GM19239 (cell line): ENCODE measurements at places on chromosomes 2 and 18.

DNA sequence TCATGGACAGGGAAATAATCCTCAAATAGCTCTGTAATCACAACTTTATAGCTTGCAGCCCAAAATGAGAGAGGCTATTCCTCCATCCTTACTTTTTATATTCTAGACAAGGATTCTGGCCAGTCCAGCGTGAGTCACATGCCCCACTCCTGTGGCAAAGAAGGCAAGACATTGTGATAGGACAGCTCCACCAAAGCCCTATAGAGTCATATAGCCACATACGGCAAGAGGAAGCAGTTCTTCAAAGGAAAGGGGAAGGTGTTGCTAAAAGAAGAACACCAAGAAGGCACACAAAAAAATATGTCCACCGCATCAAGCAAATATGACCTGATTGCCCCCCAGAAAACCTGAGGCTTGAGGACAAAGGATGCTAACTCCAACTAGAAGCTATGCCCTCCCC lies 3.4 kb upstream of the GFPT1 start:
- DNase-seq, result no peak

- DNase-seq, result no peak
Observed at GRCh38 chr18:59569390-59569791, 127.8 kb downstream of the CCBE1 start.

DNA sequence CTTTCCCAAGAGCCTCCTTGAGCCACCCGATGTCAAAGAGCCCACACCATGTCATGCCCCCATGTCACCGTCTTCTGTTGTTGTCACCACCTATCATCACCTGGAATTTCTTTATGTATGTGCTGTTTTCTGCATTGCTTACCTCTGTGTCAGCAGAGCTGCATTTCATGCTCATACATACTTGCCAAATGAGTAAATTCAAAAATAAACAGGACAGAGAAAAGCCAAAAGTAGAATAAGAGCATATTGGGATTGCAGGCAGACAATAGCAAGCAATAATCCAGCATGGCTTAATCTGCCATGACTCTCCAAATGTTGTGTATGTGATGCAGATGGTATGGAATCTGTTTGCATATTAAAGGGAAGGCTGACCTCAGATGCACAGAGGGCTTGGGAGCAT lies 15.3 kb upstream of the RGPD4 start:
- DNase-seq, result no peak

- DNase-seq, result no peak
Observed at GRCh38 chr2:67936969-67937368, 125.8 kb downstream of the C1D start.

DNA sequence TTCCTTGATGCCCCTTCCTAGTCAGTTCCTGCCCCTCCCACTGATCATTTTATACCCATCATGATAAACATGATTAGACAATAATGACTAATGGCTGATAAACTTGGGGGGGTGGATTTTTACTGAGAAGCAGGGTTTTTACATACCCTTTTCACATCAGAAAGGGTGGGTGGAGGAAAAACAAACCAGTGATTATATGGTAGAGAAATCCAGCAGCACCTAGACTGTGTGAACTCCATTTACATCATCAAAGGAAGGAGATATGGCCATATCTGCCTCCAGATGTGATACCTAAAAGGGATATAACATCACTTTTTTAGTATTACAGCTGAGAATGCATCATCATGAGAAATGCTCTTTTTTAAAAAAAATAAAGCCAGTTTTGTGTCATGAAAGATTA lies 89.9 kb downstream of the ANKRD12 start:
- no peak for DNase-seq

DNA sequence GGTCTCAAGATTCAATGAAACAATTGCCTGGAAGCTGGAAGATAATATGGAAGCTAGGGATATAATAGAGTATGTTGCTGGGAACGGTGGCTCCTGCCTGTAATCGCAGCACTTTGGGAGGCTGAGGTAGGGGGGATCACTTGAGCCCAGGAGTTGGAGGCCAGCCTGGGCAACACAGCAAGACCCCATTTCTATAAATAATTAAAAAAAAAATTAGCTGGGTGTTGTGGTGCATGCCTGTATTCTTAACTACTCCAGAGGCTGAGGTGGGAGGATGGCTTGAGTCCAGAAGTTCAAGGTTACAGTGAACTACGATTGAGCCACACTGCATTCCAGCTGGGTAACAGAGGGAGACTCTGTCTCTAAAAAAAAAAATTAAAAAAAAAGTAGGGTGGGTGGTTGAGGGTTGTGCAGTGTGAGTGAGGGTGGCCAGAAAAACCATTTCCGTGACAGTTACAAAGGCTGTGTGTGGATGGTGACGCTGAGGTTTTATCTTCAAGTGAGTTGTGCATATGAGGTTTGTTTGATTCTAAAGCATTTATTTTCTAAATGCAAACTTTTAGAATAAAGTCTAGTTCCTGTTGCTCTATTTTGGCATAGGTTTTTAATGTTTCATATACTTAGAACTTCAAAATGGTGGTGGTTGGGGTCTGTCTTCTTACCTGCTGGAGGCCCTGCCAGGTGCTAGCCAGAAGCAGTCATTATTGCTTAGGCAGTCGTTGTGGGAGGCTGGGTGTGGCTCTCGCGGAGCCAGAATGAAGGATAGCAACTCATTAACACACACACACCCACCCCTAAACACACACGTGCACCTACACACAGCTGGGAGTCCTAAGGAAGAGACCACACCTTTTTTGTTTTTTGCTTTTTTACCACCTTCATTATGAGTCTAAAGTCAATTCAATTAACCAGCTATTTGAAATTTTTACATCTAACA lies 4.7 kb upstream of the IL1R2 start:
- no peak for DNase-seq

- no peak for DNase-seq
Observed at GRCh38 chr2:74617122-74617521, 31.0 kb downstream of the M1AP start.

- DNase-seq, result no peak
Observed at GRCh38 chr2:240425697-240426096, 9.8 kb upstream of the GPC1 start.

DNA sequence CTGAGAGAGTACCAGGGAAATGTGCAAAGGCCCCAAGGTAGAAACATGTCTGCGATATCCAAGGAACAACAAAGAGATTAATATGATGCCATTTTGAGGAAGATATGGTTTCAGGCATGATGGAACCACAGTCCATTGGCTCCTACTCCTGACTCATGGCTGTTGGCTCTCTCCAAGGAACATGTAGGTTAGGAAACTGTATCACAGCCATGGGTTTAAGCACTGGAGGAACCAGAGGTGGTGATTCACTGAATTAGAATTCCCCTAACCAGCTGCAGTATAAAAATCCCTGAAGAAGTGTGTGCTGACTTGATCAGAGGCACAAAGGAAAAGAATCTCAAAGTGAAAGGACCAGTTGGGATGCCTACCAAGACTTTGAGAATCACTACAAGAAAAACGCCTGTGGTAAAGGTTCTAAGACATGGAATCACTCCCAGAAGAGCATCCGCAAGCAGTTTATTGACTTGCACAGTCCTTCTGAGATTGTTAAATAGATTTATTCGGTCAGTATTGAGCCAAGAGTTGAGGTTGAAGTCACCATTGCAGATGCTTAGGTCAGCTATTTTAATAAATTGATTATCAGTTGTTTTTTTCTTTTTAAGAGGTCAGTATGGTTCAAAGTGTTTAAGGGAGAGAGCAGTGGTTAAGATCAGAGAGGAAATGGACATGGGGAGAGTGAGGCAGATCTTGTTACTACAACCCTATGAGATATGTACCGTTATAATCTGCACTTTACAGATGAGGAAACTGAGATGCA lies 110.7 kb upstream of the OTX1 start:
- DNase-seq, result no peak

DNA sequence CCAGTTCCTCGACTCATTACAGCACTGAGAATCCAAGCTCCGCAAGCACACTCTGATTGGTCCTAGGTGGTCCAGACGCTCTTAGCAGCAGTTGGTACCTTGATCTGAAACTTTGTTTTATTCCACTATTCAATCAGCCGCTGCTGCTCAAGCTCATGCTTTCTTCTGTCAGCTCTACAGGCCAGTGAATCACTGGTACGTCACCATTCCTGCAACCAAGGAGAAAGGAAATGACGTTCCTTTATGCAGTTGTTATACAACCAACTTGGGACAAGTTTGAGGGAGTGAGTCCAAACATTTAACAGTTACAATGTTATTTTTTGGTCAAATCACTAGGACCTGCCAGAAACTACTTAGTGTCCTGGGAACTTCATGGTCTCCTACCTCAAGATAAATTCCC lies 398.8 kb upstream of the TMEFF2 start:
- DNase-seq, result no peak

DNA sequence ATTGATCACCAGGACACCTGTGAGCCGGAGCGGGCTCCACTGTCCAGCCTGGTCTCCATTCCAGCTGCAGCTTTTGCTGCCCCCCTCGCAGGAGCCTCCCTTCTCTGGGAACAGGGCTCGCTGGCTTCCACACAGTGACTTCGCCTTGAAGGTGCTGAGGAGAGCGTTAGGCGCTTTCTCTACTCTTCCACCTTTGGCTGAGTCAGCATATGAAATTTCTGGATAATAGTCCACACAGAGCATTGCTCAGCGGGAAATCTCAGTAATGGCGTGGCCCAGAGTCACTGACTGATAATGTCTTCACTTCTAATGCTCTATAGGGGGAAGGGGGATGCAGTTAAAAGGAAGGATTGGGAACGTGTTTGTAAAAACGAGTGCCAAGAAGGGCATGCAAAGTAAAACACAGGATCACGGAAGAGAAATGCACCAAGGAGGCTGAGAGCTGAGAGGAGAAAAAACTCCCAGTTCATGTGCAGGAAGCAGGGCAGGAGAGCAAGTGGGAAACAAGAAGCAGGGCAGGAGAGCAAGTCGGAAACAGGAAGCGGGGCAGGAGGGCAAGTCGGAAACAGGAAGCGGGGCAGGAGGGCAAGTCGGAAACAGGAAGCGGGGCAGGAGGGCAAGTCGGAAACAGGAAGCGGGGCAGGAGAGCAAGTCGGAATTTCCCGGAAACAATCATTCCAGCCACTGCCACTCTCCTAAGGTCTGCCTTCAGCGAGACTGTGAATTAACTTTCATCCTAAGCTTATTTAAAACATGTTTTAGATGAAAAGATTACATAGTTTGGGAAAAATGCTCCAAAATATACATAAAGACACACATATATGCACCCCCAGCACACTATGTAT lies 77.7 kb downstream of the MYT1L start:
- no peak for DNase-seq

DNA sequence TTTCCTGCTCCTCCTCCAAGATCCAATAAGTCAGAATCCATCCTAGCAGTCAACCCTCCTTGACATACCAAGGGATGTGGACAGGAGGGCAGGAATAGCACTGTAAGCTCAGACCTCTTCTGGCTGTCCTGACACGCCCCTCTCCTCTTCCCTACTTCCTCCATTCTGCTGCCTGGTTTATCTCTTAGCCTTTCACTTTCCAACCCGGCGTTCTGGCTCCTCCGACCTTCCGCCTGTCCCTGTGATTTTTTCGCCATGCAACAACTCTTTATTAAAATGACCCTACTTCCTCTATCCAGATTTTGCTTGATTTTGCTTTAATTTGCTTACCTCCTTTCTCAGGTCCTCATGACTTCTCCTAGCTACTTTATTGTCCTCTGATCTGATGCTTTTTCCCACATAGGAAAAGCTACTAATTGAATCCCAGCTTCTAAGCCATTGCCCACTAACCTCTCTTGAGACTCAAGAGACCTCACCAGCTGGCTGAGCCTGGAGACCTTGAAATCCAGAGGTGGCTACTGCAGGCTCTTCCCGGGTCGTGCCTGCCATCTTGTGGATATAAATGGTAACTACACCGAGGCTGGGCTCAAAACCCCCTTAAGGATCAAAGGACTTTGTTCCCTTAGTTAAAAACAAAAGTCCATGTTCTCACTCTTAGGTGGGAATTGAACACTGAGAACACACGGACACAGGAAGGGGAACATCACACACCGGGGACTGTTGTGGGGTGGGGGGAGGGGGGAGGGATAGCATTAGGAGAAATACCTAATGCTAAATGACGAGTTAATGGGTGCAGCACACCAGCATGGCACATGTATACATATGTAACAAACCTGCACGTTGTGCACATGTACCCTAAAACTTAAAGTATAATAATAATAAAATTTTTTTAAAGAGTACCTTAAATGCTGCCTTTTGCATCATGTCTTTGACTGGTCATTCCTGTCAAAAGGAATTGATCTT lies 139.4 kb downstream of the AKAIN1 start:
- DNase-seq, result peak; percentile 25

GRCh38 chr2:38754506-38754905 lies 3.3 kb upstream of the SRSF7 start:
- no peak for DNase-seq

GRCh38 chr18:68148863-68149262 lies 566.0 kb downstream of the TMX3 start:
- no peak for DNase-seq

DNA sequence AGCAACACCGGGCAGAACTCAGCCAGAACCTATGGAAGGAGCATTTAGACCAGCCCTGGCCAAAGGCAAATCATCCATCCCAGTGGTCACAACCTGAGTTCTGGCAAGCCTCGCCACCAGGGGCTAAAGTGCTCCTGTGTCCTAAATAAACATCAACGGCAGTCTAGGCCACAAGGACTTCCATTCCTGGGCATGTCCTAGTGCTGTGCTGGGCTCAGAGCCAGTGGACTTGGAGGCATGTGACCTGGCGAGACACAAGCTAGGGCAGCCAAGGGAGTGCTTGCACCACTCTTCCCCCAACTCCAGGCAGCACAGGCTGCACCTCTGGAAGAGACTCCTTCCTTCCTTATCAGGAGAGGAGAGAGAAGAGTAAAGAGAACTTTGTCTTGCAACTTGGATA lies 69.0 kb downstream of the ST6GAL2 start:
- no peak for DNase-seq

DNA sequence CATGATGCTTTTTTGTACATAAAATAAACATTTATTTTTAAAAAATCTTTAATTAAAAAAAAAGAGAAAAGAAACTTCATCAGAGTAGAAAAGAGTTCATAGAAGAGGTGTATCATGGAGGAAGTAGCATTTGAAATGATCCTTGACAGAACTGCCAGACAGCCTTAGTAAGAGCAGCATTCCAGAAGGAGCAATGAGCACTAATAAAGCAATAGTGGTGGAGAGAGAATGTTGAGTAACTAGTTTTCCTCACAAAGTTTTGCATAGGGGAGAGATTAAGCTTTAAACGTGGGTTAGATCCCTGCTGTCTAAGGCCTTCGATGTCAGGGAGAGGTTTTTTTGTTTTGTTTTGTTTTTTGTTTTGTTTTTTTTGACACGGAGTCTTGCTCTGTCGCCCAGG lies 29.8 kb upstream of the METTL21A start:
- DNase-seq, result no peak

DNA sequence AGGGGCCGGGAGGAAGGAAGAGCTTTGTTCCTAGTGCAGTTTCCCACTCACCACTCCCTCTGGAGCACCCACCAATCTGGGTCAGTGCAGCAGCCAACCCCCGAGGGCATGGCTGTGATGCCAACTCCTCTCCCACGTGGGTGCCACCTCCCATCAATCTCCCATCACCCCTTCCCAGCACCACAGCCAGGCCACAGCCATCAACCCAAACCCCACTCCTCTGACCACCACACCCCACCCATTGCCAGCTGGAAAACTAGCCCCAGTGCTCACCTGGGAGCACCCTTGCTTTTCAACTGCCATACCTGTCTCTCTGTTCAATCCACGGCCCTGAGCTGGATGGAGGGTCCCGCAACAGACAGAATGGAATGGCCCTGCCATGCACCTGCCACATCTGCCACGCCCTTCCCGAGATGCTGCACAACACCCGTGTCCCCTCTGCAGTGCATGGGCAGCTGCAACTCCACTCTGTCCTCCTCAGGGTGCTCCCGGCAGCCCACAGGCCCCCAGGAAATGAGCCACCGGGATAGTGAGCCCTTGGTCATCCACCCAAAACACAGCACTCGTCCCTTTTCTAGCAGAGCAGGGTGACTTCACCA lies 112.4 kb upstream of the ID2 start:
- DNase-seq, result no peak
